ENCODE measurements at places on chromosomes 12 and 14.

DNA sequence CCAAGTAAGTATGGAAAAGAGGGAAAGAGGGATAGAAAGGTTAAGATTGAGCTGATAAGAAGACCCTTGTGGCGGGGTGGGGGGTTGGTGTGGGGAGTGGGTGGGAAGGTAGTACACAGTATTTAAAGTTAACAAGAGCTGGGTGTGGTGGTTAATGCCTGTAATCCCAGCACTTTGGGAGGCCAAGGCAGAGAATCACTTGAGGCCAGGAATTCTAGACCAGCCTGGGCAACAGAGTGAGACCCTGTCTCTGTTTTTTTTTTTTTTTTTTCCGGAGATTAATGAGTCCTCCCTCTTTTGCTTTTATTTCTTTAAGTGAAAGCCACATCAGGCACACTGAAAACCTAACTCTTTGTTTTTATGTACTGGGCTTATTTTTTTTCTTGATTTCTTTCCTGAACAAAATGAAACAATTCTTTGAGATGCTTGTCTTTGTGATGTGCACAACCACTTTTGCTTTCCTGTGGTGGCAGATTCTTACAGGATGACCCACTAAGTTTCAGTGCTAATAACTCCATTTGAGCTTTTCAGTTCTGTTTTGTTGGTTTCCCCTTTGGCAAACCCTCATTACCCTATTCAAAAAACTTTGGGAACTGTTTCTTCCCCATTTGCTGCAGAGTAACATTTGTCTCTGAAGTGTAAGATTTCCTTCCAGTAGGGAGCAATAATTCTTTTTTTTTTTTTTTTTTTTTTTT lies 54.8 kb downstream of the WNK1 start:
- no peak for DNase-seq

DNA sequence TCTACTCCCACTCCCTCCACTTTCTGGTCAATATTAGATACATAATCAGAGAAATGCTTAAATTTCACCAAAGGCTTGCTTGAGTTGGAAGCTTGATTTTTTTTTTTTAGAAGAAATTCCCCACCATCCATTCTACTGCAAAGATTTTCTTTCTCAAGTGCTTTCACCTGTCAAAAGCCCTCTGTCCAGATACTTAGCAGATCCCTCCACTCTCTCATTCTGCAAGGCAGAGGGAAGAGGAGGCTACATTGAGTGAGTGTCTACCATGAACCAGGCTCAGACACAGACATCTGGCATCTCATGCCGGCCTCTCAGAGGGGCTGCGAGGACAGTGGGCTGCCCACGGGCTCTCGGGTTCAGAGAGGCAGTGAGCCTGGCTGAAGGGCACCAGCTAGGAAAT lies 127.6 kb upstream of the GSC start:
- no peak for DNase-seq

DNA sequence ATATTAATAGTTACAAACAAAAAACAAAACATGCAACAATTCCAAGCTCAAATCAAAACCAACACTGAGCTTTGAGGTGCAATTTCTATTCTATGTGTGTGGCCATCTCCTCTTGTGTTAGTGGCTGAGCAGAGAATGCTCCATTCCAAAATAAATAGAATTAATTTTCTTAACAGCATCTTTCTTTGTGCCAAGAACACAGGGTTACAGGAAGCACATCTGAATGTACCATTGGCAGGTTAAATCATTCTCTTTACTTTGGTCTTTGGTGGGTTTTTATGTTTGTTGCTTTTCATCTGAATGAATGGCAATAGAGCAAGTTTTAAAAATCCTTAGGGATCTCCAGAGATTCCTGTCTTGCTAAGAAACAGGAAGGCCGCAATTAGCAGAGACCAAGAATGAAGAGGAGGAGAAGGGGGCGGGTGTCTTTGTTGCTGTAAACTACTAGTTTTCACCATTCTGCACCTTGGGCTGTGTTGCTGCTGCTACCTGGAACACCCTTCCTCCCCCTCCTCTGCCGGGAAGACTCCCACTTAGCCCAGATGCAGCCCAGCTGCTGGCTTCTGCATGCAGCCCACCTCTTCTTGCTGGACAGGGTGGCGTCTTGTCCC lies 165.0 kb downstream of the RGS6 start:
- no peak for DNase-seq

- DNase-seq, result no peak
Measured at GRCh38 chr14:97916669-97917568, 1119.7 kb downstream of the VRK1 start.

- no peak for DNase-seq
Measured at GRCh38 chr12:103745962-103746361, 95.1 kb downstream of the NT5DC3 start.

GRCh38 chr12:28497889-28498411 lies 307.7 kb downstream of the CCDC91 start:
- DNase-seq, result no peak

- no peak for DNase-seq
Measured at GRCh38 chr12:111238075-111238734, 130.7 kb downstream of the PHETA1 start.

GRCh38 chr12:57535764-57536596 lies 11.0 kb downstream of the DCTN2 start:
- no peak for DNase-seq

- no peak for DNase-seq
Measured at GRCh38 chr12:71896205-71896882, 42.3 kb upstream of the TPH2 start.

GRCh38 chr12:69102856-69103255 lies 136.5 kb upstream of the CPSF6 start:
- no peak for DNase-seq

DNA sequence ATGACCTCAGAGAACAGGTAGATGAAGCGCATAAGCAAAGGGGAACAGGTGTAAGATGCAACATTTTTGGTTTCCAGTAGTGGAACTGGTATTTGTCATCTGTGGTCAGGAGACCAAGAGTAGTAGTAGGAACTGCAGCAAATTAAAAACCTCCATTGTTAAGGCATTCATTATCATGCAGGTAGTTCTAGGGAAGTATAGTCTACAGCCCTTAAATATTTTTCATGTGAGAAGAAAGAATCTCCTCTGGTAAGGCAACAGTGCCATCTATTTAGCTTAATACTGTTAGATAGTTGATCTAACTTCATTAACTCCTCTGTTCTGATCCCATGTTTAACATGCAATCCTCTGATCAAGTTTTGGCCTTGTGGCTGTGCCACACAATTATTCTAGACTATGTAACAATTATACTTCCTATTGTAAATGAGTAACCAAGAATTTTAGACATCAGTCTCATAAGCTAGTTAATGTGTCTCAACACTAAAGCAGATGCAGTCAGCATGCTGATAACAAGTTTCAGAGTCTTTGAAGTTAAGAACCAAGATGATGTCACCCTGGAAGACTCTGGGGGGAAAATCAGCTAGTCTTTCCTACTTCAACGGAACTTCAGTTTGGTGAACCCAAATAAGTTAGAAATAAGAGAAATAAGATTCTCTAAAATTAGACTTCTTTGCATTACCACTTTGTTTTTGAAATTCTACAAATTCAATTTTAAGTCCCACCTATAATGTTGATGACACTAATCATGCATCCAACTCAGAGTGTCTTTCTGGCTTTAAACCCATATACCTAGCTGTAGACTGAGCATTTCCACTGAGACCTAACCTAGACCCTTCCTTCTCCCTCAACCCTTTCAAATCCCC lies 70.9 kb downstream of the STXBP6 start:
- DNase-seq, result no peak

- DNase-seq, result no peak
Measured at GRCh38 chr12:91490667-91491311, 308.2 kb upstream of the DCN start.

DNA sequence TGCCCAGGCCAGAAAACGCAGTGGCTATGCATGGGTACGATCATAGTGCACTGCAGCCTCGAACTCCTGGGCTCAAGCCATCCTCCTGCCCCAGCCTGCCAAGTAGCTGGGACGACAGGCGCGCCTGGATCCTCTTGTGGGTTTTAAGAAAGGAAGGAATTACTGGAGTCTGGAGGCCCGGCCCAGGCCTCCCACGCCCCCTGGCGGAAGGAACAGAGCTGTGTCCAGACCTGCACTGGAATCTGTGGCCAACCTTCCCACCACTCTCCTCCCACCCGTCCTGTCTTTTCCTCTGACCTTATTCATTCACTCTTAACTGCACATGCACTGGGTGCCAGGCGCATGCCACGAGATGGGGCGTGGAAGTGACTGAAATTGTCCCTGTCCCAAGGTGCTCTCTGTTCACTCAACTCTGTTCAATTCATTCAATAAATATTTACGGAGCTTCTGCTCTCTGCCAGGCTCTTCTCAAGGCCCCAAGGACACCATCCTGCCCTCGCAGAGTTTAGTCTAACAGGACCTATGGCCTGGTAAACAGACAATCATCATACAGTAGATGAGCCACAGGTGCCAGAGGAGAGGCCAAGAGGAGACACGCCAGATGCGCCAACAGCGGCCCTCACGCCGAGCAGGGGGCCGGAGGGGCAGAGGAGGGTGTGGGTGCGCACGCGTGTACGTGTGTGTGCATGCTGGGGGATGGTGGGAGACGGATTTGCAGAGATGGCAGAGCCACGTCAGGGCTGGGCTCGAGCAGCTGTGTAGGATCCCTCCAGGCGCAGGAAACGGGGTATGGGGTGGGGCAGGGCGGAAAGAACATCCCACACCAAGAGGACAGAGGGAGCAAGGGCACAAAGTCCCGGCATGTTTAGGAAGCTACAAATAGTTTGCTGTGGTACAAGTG lies 13.7 kb upstream of the TMEM106C start:
- DNase-seq, result peak; percentile 10

DNA sequence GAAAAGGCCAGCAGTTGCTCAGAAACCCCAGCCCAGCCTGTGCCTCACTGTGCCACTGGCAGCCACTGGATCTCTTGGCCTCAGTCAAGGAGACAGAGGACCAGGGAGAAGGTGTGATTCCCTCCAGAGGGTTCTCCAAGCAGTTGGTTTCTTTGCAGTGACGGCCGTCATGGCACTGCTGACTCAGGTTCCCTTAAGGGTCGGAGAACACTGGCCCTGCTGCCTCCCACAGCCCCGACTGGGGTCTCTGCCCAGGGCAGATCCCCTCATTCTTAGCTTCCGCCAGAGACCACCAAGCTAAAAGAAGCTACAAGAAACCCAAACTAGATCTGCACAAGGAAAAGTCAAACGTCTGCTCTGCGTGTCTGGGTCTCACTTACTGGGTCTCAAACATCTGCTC lies 16.4 kb downstream of the TSPAN11 start:
- no peak for DNase-seq

GRCh38 chr12:92624236-92624635 lies 78.6 kb upstream of the PLEKHG7 start:
- no peak for DNase-seq
